ENCODE measurements at places on chromosomes 16 and 17.
A peak's percentile ranks its signal among the peaks of the same experiment; 100 is the strongest.

GRCh38 chr17:82892899-82893565, 53.2 kb upstream of the ZNF750 start:
- peak; percentile 86 for DNase-seq
- peaks cover 28% of the 10 kb centered on the region for H3K4me1 ChIP-seq
- H3K36me3 ChIP-seq = peaks cover 7% of the 10 kb centered on the region
- H3K27me3 ChIP-seq = no peaks in the 10 kb centered on the region
- H3K27ac ChIP-seq = peak overlapping the region; percentile 96

DNA sequence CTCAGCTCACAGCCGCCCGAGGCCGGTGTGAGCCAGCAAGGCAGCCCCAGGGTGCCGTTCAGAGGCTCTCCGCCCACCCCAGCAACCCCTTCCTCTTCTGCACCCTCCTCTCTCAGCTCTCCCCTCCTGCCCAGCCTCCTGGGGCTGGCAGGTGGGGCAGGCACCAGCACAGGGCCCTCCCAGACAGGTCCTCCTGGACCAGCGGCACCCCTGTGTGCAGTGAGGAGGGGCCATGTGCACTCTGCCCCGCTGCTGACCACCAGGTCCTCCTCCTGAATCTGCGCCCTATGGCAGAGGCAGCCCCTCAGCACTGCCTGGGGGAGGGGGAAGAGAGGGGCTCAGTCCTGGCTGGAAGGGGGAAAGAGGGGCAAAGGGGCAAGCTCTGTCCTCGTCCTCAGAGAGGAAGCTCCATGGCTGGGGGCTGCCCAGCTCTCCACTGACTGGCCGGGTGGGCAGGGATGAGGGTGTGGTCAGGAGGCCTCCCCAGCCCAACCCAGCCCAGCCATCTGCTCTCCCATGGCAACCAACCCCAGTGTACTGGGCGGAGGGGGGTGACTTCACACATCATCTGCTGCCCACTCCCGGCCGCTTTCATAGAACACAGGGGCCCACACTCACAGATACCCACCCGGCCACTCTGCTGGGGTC, 5.4 kb upstream of the BCAR1 start:
- no peak for DNase-seq
- H3K27ac ChIP-seq = no peak overlapping the region
- peaks cover 29% of the 10 kb centered on the region for H3K27me3 ChIP-seq
- no peak overlapping the region for H3K4me3 ChIP-seq
- peaks cover 4% of the 10 kb centered on the region for H3K4me1 ChIP-seq
- H3K36me3 ChIP-seq = peaks cover under 1% of the 10 kb centered on the region

DNA sequence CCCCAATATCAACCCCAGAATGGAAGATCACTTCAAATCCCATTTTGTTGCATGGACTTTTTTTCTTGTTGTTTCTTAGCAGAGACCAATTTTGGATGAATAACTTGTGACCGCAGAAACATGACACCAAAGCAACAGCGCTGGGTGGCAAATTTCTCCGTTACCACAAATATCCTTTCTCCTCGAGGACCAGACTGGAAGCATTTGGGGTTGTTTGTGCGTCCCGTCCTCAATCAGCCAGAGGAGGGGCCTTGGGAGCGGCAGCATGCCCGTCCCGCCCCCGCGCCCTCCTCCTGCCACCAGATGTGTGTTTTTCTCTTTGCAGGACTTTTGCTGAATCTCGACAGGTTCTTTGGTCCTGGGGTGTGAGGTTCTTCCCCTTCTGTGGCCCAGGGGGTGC, 282.5 kb upstream of the FOXF1 start:
- no peak overlapping the region for H3K27ac ChIP-seq
- peaks cover 17% of the 10 kb centered on the region for H3K27me3 ChIP-seq
- H3K36me3 ChIP-seq = peaks cover 4% of the 10 kb centered on the region
- H3K4me1 ChIP-seq = no peaks in the 10 kb centered on the region

DNA sequence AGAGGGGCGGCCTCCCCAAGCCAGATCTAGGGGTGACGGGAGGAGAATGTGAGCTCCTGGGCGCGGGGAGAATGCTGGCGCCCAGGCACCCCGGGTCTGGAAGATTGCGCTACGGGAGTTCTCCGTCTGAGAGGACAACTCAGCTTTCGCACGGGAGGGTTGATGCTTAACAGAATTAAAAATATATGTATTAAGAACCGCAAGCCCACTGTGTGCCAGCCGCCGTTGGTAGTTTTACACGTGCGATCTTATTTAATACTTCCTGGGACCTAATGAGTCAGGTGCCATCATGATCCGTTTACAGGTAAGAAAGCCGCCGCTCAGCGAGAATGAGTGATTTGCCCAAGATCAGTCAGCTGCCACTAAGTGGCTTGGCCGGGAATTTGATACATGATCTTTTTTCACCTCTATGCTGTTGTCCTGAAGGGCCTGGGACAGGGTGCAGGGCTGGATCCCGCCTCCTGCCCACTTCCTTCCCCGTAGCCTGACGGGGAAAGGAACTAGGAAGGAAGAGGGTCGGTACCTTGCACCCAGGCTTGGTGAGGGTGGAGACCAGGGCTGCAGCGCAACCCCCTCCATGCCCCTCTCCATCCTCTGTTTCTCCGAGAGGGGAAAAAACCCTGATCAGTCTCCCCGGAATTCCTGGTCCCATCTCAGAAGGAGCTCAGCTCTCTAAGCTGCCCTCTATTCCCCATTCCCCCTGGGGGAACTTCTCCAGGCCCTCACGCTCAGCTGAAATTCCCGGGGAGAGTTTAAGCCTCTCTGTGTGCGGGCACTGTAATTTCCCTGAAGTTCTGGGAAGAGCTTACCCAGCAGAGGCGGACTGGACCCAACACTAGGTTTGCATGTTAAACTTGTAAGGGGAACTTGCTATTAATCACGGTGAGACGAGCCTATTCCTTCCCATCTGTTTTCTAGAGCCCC, 983 bp downstream of the VAT1L start:
- no peak for DNase-seq
- no peak overlapping the region for H3K27ac ChIP-seq
- no peaks in the 10 kb centered on the region for H3K36me3 ChIP-seq
- H3K4me3 ChIP-seq = peak overlapping the region; percentile 44

GRCh38 chr17:39197380-39198185, at the start of gene CACNB1:
CACNB1 (minus strand) TSS chr17:39197669; CDS start chr17:39197495, 174 bp downstream.
- DNase-seq = peak; percentile 79
- H3K27me3 ChIP-seq = no peaks in the 10 kb centered on the region
- H3K27ac ChIP-seq = peak within 1 kb of the TSS; percentile 99
- H3K4me3 ChIP-seq = peak within 1 kb of the TSS; percentile 99
- H3K4me1 ChIP-seq = peaks cover 58% of the 10 kb centered on the region

GRCh38 chr17:48704361-48705248, 17.7 kb downstream of the PRAC1 start:
- peaks cover 90% of the 10 kb centered on the region for H3K27me3 ChIP-seq
- no peak for DNase-seq
- H3K27ac ChIP-seq = no peak overlapping the region
- no peak overlapping the region for H3K4me3 ChIP-seq
- H3K4me1 ChIP-seq = no peaks in the 10 kb centered on the region
- H3K36me3 ChIP-seq = no peaks in the 10 kb centered on the region

- no peak overlapping the region for H3K4me3 ChIP-seq
- no peaks in the 10 kb centered on the region for H3K27me3 ChIP-seq
- H3K4me1 ChIP-seq = peaks cover 7% of the 10 kb centered on the region
- H3K27ac ChIP-seq = no peak overlapping the region
Measured at GRCh38 chr16:27149986-27150385, 53.3 kb upstream of the KDM8 start.

- no peak for DNase-seq
- H3K27ac ChIP-seq = no peak overlapping the region
- H3K4me1 ChIP-seq = no peaks in the 10 kb centered on the region
- H3K4me3 ChIP-seq = no peak overlapping the region
- H3K27me3 ChIP-seq = no peaks in the 10 kb centered on the region
Measured at GRCh38 chr17:20214794-20215193, 205.6 kb downstream of the SPECC1 start.

Measured in naive thymus-derived CD8-positive, alpha-beta T cell (primary cell).